ENCODE measurements at places on chromosomes 12 and 14.

DNA sequence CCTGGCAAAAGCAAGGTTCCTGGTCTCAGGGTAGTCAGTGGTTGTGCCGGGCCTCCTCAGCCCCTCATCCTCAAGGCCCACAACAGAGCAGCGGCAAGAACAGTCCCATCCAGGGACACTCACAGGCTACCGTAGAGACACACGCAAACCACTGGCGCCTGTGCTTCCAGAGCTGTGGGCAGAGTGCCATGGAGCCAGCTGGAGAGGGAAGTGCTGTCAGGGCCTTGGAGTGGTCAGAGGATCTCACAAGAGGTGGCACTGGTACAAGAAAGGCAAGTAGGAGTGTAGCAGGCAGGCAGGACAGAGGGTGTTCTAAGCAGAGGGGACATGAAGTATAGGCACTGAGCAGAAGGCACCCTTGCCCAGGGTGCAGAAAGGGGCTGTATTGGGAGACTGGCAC is 34.6 kb downstream of the ANKRD9 start:
- DNase-seq: no peak

GRCh38 chr12:10397296-10397695 is 7.5 kb upstream of the KLRK1 start:
- no peak for DNase-seq

DNA sequence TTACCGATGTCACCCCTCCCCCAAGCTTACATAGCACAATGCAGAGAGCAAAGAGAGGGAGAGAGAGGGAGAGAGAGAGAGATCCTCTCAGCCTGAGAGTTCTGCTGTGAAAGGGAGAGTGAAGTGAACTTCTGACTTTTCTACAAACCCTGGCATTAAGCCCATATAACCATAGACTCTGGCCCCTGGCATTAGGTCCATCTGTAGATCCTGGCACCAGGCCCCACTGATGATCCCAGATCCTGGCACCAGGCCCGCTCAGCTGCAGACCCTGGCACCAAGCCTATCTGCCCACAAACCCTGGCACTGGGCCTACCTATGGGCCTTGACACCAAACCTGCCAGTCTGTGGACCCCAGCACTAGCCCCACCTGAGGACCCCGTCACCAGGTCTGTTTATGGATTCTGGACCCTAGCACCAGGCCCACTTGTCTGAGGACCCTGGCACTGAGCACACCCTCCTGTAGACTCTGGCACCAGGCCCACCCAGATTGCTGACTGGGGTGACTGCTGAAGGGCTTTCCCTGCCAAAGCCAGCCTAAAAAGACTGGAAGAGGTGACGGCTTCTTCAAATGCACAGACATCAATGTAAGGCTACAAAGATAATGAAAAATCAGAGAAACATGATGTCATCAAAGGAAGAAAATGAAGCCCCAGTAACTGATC is 14.5 kb upstream of the KRT83 start:
- DNase-seq: no peak

DNA sequence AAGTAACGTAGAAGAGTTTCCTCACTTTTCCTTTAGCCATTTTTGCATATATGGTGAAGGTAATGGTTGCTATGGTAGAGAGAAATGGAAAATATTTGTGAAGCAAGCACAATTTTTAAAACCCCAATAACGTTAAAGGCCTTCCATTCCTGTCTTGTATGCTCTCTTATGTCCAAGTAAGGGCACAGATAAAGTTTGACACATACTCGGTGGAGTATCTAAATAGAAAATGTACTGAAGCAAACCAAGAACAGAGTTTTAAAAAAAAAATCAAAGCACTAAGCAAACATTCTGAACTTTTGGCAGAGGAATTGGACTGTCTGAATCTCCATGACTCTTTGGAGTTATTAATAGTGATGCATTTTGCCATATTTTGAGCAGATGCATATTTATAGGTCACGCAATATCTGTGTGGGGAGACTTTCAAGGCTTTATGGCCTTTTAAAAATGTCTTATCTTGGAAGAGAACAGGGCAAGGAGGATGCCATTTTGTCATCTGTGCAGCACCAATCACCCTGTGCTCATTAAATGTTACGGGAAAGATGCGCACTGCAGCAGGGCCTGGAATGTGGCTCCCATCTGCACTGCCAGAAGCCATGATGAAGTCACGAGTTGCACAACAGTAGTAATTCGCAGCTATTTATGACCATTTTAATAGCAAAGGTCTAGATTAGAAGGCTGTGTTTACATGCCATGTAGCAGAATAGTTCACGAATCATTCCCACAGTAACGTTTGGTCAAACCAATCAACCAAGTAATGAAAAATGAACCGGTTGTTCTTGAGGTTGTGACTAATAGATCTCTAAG is 23.3 kb upstream of the AMIGO2 start:
- DNase-seq: no peak

DNA sequence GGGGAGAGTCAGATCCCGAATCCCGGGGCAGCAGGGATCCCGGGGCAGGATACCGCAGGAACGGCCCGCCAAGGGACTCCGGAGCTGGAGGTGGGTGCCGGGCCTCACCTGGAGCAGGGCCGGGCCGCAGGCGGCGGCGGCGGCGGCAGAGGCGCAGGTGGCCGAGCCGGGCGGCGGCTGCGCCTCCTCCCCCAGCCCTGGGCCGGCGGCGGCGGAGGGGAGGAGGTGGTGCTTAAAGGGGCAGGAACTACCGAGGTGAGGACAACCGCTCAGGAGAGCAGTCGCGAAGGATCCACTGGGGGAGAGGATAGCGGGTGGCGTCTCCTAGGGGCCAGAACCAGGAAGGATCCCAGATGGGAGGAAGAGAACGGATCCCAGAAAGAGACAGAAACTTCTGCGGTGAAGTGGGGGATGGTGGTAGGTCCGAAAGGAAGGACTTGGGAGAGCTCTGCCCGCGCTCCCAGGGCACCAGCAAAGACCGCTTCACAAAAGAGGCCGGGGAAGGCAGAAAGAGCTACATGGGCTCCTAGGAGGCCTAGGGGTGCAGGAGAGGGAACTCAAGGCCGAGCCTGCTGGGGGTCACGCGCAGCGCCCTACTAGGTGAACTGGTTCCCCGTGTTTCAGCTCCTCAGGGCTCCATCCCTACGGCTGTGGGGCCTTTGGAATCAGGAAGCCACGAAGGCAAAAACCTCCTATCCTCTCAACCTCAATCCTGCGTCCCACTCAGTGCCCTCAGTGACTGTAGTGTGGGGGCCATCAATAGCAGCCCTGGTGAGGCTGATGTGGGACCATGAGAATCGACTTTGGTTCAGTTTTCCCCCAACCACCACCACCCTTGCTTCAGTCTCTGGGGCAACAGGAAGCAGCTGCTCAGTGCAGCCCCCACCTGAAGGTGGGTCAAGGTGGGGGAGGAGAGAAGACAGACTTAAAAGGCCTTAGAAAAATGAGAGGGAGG is 5.0 kb upstream of the BAZ2A start:
- DNase-seq: peak; percentile 79

- DNase-seq: peak; percentile 47
Measured at GRCh38 chr14:89067293-89067972, 243.0 kb downstream of the TTC8 start.

GRCh38 chr12:38904537-38905479 is 583 bp downstream of the CPNE8 start:
- peak; percentile 63 for DNase-seq

- DNase-seq: peak; percentile 29
Measured at GRCh38 chr12:111412007-111412829, 6.5 kb downstream of the SH2B3 start.

DNA sequence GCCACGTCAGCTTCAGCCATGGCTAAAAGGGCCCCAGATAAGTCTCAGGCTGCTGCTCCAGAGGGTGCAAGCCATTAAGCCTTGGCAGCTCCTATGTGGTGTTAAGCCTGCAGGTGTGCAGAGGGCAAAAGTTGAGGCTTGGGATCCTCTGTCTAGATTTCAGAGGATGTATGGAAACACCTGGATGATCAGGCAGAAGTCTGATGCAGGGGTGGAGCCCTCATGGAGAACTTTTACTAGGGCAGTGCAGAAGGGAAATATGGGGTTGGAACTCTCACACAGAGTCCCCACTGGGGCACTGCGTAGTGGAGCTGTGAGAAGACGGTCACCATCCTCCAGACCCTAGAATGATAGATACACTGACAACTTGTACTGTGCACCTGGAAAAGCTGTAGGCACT is 47.9 kb downstream of the SDR9C7 start:
- no peak for DNase-seq

DNA sequence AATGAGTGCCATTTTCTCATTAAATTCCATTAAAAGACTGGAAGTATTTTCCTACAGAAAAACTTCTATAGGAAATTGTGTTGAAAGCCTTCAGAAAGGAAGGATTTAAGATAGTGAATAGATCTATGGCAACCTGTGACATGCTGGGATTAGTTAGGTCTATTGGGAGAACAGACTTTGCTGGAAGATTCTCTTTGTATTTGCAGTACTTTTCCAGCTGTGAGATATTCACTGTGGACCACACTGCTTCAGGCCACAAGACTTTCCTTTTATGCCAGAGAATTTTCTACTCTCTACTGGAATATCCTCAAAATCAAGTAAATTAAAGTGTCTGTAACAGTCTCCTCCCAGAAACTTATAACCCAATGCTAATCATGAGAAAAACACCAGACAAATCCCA is 136.2 kb downstream of the MYRFL start:
- no peak for DNase-seq

GRCh38 chr12:88494520-88494919 is 85.8 kb downstream of the KITLG start:
- no peak for DNase-seq

DNA sequence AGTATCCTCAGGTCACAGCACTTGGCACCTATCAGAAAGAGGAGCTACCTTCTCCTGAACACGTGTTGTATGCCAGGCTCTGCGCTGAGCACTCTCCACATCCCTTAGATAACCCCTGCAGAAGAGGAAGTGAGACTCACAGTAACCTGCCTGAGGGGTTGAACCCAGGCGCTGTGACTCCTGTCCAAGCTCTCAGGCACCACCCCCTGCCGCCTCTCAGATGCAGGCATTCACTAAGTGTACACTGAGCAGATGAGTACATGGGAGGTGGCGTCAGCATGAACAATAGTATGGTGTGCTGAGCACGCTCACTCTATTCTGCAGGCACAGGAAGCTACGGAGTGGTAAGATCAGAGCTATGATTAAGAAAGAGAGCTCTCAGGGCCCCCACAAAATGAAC is 21.0 kb upstream of the RIC8B start:
- DNase-seq: peak; percentile 78

DNA sequence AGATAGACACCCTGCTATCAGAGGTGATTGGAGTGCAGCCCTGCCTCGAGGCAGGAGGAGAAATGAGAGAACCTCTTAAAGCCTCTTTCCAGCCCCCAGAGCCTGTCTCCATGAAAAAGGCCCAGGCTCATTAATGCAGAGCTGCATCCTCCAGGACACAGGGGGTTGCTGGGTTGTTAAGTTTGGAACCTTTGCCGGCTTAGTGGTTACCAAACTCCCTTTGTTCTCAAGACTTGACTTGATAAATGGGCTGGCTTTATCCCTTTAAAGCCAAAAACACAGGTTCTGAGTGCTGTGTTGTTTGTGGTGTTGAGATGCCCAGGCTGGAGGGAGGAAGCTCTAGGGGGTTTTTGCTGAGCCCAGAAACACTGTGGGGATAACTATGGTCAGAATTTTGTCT is 71.0 kb downstream of the DAD1 start:
- DNase-seq: no peak

GRCh38 chr14:86035882-86036281 is 505.9 kb downstream of the FLRT2 start:
- no peak for DNase-seq

GRCh38 chr12:87136330-87136976 is 880.3 kb upstream of the MGAT4C start:
- no peak for DNase-seq

DNA sequence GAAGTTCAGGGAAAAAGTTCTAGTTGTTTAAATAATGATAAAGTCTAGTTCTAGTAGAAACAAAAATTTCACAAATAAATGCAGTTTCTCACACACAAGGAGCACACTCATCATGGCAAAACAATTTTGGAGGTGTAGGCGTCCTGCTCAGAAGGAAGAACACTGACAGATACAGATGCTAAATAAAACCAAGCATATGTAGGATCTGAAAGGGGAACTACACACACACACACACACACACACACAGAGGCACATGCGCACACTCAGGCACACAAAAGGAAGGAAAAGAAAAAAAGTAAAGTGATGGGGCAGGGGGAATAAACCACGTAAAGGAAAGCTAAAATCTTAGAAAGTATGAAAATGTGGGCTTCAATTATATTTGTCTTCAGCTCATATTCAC is 117.7 kb downstream of the SOX5 start:
- no peak for DNase-seq

DNA sequence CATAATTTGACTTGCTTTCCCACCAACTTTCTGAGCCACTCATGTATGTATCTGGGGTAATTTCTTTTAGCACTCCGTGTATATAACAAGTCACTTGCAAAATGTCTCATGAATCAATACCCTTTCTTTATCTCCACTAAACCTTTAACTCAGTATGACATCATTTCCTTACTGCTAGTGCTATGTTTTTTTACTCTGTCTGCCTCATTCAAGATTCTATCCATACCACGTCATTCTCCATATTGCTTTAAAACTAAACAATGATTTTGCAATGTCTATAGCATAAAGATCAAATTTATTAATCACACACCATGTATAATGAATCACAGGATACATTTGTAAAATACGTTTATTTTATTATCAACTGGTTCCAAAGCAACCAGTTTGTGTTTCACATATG is 178.2 kb downstream of the PIK3C2G start:
- DNase-seq: no peak

- no peak for DNase-seq
Measured at GRCh38 chr12:101634724-101635123, 40.0 kb downstream of the MYBPC1 start.

Measured in CD4-positive, alpha-beta T cell (primary cell).